ENCODE measurements at places on chromosomes 3 and 15.

- no peak for DNase-seq
Observed at GRCh38 chr3:52247409-52248164, 2.0 kb downstream of the PPM1M start.

DNA sequence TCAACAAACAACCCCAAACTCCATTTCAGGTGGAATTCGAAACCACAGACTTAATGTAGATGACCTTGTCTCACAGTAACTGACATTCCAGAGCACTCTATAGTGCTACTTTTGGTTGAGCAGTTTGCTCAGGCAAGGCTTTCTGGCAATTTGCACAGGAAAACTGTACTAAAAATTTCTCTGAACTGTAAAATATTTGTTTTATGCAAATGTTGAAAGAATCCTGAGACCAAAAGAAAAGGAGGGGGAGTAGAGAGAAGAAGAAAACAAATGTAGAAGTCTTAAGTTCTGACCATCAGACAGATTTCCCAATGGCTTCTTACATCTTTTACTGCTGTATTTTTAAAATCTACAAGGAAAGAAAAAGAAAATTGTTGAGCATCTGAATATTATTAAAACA lies 53.5 kb downstream of the DTWD1 start:
- no peak for DNase-seq

DNA sequence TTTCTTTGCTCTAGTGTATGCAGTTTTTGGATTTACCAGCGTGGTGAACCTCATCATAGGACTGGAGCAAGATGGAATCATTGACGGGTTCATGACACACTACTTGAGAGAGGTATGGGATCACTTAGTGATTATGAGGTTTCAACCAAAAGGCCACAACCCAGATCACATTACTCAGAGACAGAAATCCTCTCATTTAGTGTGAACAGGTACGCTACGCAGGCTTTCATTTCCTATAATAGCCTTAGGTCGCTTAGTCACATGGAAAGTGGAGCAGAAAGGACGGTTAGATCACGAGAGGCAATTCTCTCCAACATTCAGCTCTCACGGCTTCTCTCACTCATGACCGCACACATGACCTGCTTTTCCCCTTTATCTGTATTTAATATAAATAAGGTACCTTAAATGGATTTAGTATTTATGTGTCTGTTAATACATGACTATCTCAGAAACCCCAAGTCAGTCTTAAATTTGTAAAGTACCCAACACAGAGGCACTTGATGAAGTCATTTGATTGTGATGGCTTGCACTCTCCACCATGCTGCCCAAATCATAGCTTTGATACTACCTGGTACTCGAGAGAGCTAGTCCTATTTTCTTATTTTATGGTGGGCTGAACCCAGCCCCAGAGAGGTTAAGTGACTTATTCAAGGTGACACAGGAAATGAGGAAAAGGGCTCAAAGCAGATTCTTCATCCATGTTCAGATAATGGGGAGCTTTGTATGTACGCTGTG lies 8.6 kb downstream of the TM6SF1 start:
- DNase-seq, result no peak

- peak; percentile 64 for DNase-seq
Observed at GRCh38 chr3:13016083-13016720, 57.0 kb downstream of the IQSEC1 start.

DNA sequence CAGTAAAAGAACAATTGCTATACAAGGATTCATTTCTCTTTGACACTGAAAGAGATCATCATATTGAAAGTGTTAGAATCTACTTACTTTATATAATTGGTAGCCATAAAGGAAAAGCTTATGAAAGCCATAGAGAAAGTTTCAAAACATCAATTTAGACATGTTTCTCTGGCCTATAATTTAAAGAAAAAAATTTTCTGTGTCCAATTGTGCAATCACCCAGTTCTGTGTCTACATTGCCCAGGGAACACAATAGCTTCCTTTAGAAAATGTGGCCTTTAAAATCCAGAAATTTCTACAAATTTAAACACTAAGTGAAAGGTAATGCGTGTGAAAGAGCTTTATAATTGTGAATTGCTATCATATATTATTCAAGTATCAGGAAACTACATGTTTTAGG lies 259.2 kb downstream of the GBE1 start:
- DNase-seq, result no peak

- no peak for DNase-seq
Observed at GRCh38 chr3:101169516-101169915, 150.9 kb downstream of the IMPG2 start.

DNA sequence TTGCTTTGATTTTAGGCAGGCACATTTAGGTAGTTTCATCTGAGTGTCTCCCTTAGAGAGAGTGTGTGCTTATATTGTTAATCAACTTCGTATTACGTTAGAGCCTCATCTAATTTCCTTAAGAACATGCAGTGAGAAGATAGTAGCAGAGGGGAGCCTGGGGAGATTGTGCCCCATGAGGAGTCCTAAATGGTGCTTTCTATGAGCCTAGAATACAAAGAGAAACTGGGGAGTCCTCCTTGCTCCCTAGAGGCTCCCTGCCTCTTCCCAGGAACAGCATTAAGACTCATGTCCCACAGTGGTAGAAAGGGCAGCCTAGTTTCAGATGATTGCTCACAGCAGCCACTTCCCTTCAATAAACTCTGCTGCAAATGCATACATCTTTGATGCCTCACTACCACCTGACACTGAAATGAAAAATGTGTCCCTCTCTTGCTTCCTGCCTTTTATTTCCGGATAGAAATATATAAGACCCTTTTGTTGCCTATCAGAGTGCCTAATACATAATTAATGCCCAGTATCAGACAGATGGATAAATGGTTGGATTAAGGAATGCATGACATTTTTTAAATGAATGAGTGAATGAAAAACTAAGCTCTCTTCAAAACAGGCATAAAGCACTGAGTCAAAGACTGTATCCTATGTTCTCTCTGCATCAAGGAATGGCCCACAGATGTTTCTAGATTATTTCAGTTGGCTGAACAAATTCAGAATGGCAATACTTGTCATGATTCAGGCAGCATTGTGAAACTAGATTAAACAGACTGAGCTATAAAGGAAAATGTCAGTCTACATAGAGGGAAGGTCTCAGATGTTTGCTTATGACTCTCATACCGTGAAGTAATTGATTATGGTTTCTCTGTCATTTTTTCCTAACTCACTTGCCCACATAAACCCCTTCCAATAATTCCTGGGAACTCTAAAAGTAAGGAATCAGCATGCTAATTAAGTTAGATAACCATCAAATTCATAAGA lies 362.1 kb downstream of the LRRC3B start:
- no peak for DNase-seq

DNA sequence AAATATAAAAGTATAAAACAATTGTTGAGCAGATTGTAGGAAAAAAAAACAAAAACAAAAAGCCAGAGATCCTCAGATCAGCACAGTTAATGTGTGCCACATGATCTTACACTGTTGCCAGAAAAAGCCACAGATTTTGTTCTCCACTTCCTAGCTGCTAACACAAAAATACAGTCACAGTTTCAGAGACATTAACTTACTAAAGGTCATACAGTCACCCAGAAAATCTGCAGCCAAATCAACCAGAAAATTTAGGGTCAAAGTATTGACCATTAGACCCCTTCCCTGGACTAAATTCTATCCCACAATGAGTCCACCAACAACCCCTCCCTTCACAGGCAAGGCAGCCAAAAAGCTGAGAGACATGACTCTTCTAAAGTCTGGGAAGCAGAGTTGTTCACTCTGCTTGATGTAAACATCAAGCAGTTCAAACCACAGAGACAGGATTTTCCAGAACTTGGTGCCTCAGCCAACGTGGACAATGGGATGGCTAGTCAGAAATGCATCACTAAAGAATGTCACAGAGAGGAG lies 59.1 kb downstream of the SST start:
- no peak for DNase-seq
